Left colon (tissue), 2 donors: ENCODE measurements at places on chromosomes 5 and 9. TPM values are rescaled to one million over a fixed set of nuclear protein-coding genes. Genes with fewer than 3 reads are reported as not detected.

GRCh38 chr9:136536721-136537241, 9.1 kb downstream of the NOTCH1 start:
- no peak for DNase-seq

- DNase-seq = no peak
Observed at GRCh38 chr9:1034271-1034670, 15.9 kb upstream of the DMRT2 start.

GRCh38 chr5:152271420-152271819, 133.7 kb downstream of the NMUR2 start:
- no peak for DNase-seq

DNA sequence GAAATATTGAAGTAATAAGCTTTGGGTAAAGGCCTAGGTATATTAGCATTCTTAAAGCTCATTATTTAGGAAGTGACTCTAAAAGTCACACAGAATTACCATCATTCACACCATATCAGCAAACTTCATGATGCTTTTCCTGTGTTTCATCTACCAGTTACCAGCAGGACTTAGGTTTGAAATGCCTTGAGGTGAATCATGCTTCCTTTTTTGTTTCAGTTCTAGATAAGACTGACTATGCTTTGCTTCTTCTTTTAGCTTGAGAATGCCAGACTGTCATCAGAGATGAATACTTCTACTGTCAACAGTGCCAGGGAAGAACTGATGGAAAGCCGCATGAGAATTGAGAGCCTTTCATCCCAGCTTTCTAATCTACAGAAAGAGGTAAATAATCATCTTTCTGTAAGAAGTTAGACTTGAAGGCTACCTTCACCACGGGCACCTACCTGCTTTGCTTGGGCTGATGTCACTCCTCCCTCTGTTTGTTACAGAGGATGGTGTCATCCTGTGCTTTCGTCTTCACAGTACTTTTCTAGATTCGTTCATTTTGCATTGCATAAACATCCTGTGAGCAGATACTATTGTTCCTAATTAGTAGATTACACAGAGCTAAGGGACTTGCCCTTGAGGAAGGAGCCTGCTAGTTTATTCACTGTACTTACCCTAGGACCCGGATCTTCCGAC, 34.7 kb downstream of the LMNB1 start:
- no peak for DNase-seq

DNA sequence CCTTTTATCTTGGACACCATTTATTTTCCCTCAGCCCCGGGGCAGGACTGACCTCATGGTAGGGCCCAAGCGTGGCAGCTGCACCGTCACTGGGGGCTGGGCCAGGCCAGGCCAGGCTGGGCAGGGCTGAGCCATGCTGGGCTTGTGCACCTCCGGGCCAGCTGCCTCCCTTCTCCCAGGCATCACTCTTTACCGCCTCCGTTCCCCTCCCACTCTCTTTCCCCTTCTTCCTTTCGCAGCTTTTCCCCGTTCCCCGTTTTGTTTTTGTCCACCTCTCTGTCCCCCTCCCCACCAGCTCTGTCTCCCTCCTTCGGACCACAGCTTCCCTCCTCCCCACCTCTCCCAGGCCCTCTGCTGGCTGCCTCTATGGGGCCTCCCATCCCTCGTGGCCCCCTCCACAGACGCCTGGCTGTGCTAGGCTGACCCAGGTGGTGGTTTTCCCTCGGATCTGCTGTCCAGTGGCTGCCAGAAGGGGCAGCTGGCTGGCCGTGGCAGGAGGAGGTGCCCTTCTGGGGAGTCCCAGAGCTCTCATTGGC, 17.9 kb downstream of the FGF18 start:
- no peak for DNase-seq

GRCh38 chr9:91315191-91315590, 46.5 kb downstream of the AUH start:
- DNase-seq = peak; percentile 51

- DNase-seq = no peak
Observed at GRCh38 chr5:180553530-180553929, 37.8 kb downstream of the SCGB3A1 start.

- DNase-seq = no peak
Observed at GRCh38 chr9:98149422-98149821, 30.4 kb upstream of the TRIM14 start.

- no peak for DNase-seq
Observed at GRCh38 chr5:56501781-56502557, 268.8 kb upstream of the ANKRD55 start.

DNA sequence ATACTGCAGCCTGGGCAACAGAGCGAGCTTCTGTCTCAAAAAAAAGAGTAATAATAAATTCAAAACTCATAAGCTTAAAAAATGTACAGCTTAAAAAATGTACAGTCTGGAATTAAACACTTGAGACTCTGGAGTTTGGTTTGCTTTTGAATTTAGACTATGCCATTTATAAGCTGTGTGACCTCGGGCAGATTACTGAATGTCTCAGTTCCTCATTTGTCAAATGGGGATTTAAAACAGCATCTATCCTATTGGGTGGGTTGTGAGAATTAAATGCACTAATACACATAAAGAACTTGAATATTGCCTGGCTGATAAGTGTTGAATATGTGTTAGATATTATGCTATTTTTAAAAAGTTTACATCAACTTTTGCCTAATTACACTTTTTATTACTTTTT, 98.4 kb downstream of the SCAMP1 start:
- no peak for DNase-seq

GRCh38 chr9:136602193-136602885, 56.5 kb upstream of the NOTCH1 start:
- no peak for DNase-seq

DNA sequence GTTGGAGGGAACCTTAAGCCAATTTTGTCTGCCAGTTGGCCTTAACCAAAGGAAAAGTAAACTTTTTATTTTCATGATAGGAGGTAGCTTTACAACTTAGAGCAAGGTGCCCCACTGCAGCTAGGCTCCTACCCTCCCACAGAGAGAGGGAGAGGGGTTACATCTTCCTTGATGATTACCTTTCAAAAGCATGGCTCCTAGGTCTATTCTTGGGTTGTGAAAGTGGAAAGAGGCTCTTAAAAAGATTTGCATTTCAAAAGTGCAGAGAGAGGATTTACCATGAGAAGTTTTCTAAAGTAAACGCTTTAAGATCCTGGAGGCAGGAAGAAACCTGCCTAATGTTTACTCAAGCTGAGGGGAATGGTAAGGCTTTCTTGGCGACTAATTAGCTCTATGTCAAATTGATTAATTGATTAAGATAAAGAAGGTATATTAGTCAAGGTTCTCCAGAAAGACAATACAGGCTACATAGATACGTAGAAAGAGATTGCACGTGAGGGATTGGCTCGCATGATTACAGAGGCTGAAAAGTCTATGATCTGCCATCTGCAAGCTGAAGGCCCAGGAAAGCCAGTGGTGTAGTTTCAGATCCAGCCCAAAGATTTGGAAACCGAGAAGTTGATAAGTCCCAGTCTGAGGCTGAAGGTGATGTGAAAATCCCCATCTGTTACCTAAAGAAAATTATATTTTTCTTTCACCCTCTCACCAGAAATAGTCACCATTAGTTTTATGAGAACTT, 333.8 kb upstream of the CTNND2 start:
- no peak for DNase-seq

- no peak for DNase-seq
Observed at GRCh38 chr9:100499460-100499859, 26.5 kb downstream of the TMEFF1 start.

GRCh38 chr5:66515209-66515608, 81.0 kb upstream of the MAST4 start:
- DNase-seq = no peak

GRCh38 chr5:80620211-80620610, 34.2 kb upstream of the MSH3 start:
- no peak for DNase-seq

GRCh38 chr5:72268753-72269410, 51.2 kb downstream of the MRPS27 start:
- DNase-seq = peak; percentile 60

DNA sequence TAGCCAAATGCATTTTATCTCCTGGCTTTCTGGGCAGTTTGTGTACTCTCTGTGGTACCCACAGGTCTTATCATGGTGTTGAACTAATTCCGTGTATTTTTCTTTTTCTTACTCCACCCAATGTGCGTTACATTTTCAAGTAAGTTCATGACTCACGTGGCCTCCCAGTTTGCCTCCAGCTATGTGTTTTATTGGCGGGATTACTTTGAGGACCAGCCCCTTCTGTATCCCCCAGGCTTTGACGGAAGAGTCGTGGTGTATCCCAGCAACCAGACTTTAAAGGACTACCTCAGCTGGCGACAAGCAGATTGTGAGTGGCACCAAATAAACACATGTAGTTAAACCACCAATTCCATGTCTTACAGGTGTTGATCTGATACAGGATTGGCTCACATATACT, 3.2 kb downstream of the THG1L start:
- DNase-seq = no peak

DNA sequence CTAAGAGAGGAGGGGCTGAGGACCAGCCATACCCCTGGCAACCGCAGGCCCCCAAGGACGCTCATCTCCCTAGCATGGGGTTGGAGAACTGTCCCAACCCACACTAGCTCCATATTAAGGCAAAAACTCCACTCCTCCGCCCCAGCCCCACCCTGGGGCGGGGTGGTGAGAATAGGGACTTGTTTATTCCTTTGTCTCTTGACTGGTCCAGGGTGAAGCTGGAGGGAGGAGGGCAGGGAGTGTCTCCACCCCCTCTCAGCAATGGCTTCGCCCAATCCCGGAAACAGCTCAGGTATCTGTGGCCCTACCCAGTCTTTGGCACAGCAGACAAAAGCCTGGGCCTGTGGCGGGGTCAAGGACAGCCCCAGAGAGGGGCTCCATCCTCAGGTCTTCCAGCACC, 16.9 kb downstream of the PRRX2 start:
- DNase-seq = peak; percentile 51

GRCh38 chr9:97983589-97984187, 547 bp downstream of the ANP32B start:
- peak; percentile 75 for DNase-seq

- no peak for DNase-seq
Observed at GRCh38 chr5:32460702-32461101, 16.2 kb upstream of the ZFR start.

GRCh38 chr9:111113712-111114111, 75.4 kb upstream of the LPAR1 start:
- DNase-seq = no peak

DNA sequence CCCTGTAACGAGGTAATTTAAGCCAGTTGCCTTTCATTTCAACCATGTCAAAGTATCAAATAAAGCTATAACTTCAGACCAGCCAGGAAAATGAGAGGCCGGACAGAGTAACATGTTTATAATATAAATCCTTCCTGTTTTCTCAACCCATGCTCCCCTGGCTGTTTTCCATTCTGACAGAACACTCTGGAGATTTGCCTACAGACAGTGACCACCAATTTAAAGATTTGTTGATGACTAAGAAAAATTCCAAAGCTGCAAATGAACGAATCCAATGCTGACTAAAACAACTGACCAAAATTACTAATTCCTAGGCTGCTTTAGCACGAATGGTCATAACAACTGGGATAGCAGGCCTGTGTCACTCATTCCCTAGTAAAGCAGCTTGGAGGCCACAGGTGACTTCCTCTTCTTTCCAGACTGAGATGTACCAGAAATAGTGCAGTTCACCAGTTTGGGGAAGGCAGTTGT, 141.4 kb downstream of the AOPEP start:
- DNase-seq = no peak

IL31RA gene
- total RNA-seq = not detected

WDR38 gene
- total RNA-seq = not detected

IFNA13 gene
- not detected for total RNA-seq

CNTNAP3B gene
- total RNA-seq = 4.4 TPM

AJM1 gene
- 10.4 TPM for total RNA-seq

WNT8A gene
- total RNA-seq = not detected

TAF11L5 gene
- total RNA-seq = not detected

ACTBL2 gene
- not detected for total RNA-seq

CCL27 gene
- not detected for total RNA-seq

CORO2A gene
- total RNA-seq = 70.4 TPM

REEP2 gene
- total RNA-seq = 3.1 TPM

PCDHGA12 gene
- total RNA-seq = 2.0 TPM

CCNI2 gene
- 13.4 TPM for total RNA-seq

PCDHA13 gene
- not detected for total RNA-seq

SLC23A1 gene
- total RNA-seq = 4.8 TPM

PRDM9 gene
- total RNA-seq = not detected

C9orf153 gene
- not detected for total RNA-seq

PDE6A gene
- total RNA-seq = 4.7 TPM

SPATA6L gene
- total RNA-seq = 3.2 TPM

PLEKHG4B gene
- total RNA-seq = 0.39 TPM
